ENCODE measurements at places on chromosomes 7 and 10.

DNA sequence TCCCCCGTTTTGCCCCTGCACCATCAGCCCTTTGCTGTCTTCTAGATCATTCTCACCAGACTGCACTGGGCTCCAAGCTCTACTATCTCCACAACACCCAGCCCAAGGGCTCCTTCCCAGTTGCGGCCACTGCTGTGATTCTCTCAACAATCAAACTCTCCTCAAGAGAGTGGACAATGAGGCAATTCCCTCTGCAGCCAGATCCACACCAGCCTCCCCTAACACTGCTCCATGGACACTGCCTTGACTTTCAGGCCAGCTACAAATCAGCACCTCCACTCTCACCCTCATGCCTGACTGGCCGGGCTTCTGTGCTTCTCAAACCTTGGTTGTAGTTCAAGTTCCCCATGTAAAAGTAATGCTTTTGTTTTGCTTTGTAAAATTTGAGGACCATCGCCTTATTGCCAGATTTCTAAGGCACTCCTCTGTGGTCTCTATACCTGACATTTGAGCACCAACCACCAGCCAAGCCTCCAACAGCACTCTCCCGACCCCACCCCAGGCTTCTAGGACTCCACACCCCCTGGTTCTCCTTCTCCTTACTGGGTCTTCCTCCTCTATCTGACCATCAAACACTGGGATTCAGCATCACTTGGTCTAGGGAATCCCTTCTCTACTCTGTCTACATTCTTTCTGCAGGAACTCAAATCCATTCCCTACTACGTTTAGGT, 45.4 kb downstream of the PPIF start:
- no peak for DNase-seq

- peak; percentile 73 for DNase-seq
These were observed 125.0 kb downstream of the FAM53B start for GRCh38 chr10:124619195-124619594.

DNA sequence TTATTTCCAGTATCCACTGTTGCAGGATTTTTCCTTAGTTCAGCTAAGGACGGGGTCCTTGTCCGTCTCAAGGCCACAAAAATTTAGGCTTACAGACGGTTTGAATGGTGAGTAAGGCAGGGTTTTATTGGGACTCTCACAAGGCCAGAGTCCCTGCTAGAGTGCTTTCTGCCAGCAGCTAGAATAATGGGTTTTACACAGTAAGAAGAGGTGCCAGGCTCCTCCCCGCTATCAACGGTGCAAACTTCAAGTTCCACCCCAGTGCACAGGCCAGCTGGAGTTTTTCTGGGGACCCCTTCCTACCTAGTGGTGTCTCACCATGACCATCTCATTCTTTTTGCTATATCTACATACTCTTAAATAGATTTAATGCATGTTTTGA, 198.5 kb upstream of the KCTD7 start:
- no peak for DNase-seq

DNA sequence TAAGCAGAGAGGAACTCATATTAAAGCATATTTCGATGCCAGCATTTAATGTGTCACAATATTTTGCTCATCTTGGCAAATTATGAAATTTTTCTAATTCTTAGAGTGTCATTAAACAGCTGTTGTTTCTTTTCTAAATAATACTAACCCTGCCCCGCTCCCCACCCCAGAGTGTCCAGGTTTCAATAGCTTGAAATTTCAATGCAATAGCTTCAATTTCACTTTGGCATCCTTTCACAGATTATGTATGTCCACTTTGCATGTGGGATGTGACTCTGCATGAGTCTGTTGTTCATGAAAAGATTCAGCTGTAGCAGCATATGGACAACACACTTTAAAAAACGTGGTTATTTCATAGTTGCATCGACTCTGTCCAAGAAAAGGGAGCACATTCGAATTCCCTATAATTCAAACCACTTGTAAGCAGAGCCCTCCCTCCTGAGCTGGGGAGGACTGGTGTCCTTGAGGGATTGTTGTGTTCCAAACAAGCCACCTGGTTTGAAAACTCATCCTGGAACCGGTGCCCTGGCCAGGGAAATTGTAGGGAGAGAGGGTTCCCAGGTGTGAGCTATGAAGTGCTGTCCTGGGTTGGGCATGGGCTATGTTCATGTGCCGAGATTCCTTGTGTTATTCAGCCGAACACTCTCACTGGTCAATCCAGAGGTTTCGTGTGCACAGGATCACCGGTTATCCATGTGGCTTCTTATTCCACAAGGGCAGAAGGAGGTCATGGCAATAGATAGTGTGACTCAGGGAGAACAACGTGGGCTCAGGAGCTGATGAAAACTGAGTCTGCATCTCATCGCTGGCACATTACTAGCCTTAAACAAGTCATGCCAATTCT, 64.6 kb upstream of the CREB5 start:
- no peak for DNase-seq

- DNase-seq, result no peak
These were observed 43.7 kb downstream of the OSBPL3 start for GRCh38 chr7:24936121-24936824.
